ENCODE measurements at places on chromosomes 3 and 15.

GRCh38 chr3:106673926-106674569 lies 703.2 kb upstream of the CCDC54 start:
- DNase-seq, result no peak

DNA sequence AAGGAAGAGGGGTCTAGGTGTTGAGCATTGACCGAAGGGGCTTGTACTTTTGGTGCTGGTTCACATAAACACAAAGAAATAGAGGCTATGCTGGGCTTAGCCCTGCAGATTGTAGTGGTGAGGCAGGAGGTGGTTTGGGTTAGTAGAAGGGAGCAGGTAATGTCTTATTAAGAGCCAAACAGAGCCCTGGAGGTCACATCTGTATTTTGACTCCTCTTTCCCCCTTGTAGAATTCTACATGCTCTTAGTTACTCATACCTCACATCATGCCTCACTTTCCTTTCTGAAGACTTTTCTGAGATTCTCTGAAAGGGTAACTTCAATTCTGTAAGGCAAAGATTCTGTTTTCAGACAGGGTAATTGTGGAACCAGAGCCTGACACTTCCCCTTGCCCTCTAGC lies 16.1 kb upstream of the ZNF80 start:
- no peak for DNase-seq

- peak; percentile 99 for DNase-seq
Measured at GRCh38 chr15:52466134-52466701, 62.5 kb downstream of the MYO5A start.

DNA sequence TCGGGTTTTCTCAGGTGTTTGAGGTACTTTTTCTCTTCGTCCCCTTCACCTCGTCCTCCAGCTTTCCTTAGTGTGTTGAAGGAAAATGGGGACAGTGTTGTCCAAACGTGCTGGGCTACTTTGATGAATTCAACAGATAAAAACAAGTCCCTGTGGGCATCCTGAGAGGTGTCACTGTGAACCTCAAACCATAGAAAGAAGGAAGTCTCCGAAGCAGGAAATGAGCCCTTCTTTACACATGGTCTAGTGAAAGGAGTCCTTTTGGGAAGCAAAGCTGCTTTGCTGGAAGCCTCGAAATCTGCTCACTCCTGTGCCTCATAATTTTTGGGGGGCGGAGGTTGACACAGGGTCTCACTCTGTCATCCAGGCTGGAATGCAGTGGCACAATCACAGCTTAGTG lies 10.6 kb downstream of the IL17RB start:
- no peak for DNase-seq

- DNase-seq, result no peak
Measured at GRCh38 chr3:71252466-71252865, 331.1 kb downstream of the FOXP1 start.

GRCh38 chr3:11591002-11591355 lies 52.7 kb downstream of the VGLL4 start:
- no peak for DNase-seq

DNA sequence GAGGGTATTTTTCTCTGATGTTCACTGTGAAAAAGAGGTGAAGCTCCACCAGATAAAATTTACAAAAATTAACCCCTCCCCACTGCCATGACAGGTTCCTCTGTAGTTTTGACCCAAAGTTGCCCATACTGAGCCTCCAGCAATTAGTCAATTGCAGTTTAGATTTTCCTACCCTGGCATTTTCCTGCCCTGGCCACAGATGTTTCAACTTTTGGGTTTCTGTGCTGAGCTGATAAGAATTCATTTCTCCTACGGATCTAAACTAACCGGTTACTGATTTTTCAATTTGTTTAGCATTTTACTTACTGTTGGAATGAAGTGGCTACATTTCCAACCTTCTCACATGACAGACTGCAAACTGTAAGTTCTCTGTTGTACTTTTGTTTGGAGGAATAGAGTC lies 1346.1 kb upstream of the EPHA6 start:
- no peak for DNase-seq

DNA sequence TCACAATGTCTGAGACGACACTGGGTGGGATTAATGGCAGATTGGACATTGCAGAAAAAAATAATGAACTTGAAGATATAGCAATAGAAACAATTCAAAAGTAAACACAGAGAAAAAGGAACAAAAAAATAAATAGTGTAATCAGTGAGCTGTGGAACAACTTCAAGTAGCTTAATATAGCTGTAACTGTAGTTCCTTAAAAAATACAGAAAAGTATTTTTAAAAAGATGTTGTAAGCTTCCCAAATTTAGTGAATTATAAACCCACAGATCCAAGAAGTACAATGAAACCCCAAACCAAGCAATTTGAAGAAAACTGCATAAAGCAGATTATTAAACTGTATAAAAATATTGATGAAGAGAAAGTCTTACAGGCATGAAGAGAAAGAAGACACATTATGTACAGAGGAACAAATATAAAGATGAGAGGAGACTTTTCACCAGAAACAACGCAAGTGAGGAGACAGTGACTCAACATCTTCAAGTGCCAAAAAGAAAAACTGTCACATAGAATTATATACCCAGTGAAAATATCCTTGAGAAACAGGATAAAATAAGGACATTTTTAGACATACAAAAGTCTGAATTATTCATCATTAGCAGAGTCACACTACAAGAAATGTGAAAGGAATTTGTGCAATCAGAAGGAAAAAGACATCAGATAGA lies 176.4 kb downstream of the NFKBIZ start:
- no peak for DNase-seq

- DNase-seq, result no peak
Measured at GRCh38 chr3:134066651-134067530, 37.2 kb upstream of the SLCO2A1 start.

- no peak for DNase-seq
Measured at GRCh38 chr3:30073622-30074021, 532.8 kb upstream of the TGFBR2 start.

- DNase-seq, result no peak
Measured at GRCh38 chr3:54131026-54131605, 8.8 kb downstream of the CACNA2D3 start.
